ENCODE measurements at places on chromosomes 4 and X. TPM values are rescaled to one million over a fixed set of nuclear protein-coding genes. Genes with fewer than 3 reads are reported as not detected.
A peak's percentile ranks its signal among the peaks of the same experiment; 100 is the strongest.

DNA sequence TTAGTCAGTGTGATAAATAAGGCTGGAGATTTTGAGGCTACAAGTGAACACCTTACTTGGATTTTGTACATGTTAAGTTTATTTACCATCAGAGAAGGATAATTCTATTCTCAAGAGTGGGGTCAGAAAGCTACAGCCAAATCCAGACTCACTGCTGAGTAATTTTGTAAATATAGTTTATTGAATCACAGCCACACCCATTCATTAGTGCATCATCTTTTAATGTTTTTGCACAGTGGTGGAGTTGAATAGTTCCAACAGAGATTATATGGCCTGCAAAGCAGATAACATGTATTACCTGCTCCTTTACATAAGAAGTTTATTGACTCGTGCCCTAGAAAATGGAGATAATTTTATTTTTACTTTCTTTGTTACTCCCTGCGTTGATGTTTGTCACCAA is 60.4 kb downstream of the PCDH18 start:
- DNase-seq: no peak

The OGT gene
- 194 TPM for total RNA-seq

DNA sequence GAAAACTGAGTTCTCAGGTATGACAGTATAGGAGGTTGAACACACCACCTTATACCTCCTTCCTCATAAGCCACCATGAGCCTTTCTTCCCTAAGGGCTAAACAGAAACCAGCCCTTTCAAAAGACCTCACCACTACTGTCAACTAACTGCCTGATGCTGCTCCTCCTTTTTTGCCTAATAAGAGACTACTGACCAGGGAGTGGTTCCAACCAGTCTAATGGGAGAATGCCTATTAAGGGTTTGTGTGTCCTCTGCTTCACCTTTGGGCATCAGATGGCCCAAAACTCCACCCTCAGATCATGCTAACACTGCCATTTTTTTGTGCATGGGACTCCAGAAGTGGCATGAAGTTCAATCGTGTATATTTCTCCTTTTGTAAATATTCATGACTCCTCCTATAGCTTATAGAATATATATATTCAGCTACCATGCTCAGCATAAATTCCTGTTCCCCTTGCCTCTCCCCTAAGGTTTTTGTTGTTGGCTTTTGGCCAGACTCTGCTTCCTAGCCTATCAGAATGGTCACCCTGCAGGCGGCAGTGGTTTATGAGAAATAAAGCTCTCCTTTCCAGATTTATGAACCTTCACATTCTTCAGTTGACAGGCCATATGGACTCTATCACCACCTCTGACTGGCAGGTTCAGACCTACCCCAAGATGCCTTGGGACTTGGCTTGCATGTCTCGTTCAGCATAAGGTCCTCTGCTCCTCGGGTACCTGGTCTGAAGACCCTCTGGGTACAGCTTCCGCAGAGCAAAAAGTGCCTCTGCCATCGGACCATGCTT is 28.2 kb downstream of the FGFBP1 start:
- no peak for DNase-seq

DNA sequence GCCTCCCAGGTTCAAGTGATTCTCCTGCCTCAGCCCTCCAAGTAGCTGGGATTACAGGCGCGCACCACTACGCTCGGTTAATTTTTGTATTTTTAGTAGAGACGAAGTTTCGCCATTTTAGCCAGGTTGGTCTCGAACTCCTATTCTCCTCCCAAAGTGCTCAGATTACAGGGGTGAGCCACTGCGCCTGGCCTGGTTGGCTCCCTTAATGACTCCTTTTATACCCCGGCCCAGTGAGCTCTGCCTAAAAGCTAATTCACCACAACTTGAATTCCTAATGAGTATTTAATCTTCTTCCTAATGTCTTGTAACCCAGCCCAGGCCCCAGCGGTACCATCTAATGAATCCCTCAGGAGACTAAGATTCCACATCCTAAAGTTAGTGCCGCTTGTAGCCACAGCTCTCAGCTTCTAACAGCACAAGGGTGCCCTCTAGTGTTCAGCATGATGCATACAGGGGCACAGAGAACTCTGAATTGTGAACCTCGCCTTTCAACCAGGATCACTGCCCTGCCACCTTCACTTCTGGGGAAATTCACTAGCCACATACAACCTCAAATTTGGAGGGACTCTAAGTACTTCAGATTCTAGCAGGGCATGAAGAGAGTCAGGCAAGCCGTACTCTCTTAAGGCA is 89.5 kb downstream of the OR13H1 start:
- peak; percentile 79 for DNase-seq

The ZNF185 gene
- total RNA-seq: 22.6 TPM

The CLTRN gene
- total RNA-seq: 1.0 TPM

DNA sequence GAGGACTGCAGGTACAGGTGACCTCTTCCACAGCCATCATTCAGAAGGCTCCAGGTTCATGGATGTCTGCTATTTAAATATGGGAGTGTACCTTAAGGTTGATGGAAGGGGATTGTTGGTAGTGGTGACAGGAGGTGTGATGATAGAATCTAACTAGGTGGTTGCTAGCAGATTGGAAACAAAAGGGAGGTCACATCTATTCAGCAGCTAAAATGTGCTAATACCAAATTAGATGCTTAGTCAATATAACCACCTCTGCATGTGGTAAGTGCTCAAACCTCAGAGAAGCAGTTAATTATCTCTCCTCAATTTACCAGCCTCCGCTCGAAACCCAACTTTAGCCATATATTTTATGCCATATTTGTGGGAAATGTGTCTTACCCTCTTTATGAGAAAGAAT is 98.7 kb upstream of the CCSER1 start:
- no peak for DNase-seq

The HPGD gene
- total RNA-seq: 16.7 TPM

DNA sequence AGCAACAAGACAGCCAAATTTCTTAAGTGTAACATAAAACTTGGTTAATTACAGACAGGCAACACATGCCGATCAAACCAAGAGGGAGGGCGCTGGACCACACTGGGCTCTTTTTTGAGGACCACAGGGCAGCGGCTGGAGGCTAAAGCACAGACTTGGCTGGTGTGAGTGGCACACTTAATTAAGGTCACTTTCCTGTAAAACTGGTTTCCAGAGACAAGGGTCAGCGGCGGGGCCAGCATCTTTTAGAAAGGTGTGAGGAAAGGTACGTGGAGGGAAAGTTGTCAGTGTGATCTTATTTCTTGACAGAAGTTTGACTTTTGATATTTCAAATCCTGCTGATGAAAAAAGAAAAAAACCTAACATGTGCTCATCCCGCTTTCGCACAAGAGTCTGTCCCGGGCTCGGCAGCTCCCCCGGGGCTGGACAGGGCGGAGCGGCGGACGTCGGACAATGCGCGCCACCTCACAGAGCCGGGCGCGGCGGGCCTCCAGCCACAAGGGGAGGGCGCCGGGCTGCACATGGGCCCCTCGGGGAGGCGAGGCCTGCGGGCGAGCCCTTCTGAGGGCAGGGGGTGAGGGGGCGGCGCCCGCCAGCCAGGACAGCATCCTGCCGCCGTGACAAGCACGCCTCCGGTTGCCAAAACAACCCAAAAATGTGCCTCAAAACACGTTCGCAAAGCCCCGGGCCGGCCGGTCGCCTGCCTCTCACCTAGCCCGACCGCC is 660 bp upstream of the HSPA4L start:
- peak; percentile 71 for DNase-seq

The F8A1 gene
- 2.6 TPM for total RNA-seq

GRCh38 chr4:11416071-11416766 is 12.5 kb downstream of the HS3ST1 start:
- no peak for DNase-seq

DNA sequence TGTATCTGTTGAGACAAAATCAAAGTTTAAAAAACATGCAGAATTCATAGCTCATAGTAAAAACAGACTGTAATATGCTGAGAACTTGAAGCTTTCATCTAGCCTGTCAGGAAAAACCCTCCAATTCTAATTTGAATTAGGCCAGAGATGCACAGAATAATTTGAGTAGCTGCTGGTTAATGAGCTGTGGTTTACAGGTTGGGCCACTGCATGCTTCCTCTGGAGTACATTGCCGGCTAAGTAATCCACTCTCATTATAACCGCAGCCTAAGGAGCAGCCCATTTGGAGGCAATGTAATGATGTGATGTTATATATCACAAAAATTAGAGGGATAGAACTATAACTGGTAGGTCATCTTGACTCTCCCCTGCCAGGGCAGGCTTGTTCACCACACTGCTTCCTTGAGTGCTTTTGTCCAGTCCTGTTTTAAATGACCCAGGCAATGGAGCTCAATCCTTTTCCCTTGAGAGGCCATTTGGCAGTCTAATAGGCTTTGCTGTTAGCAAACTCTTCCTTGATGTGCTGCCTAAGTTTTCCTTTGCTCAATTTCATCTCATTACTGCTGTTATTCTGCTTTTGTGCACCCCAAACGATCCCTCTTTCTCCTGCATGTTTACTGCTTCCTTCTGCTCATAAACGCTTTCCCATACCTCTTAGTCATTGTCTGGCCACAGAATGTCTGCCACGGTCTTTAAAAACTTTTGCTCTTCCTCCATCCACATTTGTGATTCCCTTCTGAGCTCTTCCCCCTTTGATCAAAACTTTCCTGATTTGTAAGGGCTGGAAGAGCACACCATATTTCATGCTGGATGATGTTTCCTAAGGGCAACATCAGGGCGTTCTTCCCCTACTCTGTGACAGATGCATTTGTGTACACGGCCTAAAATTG is 230.9 kb downstream of the C4orf33 start:
- DNase-seq: peak; percentile 77

- DNase-seq: no peak
Observed at GRCh38 chrX:6071731-6072130, 156.9 kb downstream of the NLGN4X start.

GRCh38 chr4:126046081-126046614 is 731.4 kb downstream of the FAT4 start:
- no peak for DNase-seq

DNA sequence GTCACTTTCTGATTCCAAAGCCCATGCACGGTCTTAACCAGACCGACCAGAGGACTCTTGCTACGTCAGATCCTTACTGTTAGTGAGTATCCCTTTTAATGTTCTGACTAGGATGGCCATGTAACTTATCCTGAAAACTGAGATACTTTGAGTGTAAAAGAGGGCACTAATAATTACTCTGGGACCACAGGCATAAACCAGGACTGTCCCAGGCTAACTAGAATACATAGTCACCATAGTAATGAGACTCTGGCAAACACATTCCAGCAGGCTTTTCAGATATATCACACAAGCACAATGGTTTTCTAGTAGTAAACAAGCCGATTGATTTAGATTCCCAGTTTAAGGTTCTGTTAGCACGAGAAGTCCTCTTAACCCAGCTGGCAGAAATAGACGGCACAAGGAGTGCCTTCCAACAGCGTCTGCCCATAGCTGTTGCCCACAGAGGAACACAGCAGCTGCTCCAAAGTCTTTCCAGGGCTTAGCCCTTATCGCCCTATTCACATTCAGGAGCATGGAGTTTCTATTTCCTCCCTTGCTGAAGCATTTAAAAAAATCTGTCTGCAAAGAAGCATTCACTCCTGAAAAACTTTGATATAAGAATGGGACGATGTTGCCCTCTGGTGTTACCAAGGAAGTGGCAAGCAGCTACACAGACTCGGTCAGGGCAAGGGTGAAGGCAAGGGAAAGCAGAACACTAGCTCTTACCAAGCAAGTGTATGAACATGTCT is 92.4 kb downstream of the CXCL13 start:
- peak; percentile 88 for DNase-seq

DNA sequence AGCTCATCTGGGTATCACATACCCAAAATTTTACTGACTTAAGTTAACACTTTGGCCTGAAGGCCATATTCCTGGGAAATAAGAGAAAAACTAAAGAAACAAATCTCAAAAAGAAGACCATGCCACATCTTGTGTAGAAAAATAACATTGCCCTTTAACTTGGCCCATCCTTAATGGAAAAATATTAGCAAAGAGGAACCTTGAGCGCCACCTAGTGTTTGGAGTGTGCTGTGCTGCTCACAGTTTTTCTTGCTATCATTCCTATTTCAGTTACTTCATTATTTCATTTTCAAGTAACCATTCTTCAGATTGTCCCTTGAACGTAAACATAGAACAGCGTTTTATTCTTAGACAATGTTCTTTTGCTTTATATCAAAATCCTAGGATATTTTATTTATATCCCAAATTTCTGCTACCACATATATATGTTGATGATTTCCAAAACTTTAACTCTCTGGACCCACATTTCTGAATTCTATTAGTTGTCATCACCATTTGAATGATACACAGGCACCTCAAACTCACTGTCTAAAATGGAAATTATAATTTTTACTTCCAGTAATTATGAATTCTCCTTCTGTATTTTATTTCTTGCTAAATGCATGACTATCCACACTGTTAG is 999.0 kb upstream of the ADGRL3 start:
- peak; percentile 81 for DNase-seq

DNA sequence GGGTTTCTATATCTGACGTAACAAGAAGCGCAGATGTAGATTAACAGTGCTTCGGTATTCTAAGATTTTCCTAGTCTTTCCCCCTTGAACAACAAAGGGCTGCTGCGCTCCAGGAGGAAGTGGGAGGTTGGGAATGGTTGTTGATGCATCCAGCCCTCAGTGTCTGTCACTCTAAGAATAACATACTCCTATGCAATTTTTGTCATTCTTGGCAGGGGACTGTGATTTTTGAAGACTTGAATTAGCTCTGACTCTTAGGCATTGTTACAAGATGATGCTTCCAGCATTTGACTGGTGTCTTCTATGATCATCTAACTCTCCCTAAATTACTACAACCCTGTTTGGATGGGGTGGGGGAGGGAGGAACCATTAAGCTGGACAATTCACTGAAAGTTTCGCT is 394.2 kb downstream of the ARHGAP24 start:
- DNase-seq: no peak

- DNase-seq: no peak
Observed at GRCh38 chr4:57249083-57249482, 138.9 kb upstream of the IGFBP7 start.

GRCh38 chr4:112637552-112637866 is 566 bp downstream of the LARP7 start:
- DNase-seq: no peak

DNA sequence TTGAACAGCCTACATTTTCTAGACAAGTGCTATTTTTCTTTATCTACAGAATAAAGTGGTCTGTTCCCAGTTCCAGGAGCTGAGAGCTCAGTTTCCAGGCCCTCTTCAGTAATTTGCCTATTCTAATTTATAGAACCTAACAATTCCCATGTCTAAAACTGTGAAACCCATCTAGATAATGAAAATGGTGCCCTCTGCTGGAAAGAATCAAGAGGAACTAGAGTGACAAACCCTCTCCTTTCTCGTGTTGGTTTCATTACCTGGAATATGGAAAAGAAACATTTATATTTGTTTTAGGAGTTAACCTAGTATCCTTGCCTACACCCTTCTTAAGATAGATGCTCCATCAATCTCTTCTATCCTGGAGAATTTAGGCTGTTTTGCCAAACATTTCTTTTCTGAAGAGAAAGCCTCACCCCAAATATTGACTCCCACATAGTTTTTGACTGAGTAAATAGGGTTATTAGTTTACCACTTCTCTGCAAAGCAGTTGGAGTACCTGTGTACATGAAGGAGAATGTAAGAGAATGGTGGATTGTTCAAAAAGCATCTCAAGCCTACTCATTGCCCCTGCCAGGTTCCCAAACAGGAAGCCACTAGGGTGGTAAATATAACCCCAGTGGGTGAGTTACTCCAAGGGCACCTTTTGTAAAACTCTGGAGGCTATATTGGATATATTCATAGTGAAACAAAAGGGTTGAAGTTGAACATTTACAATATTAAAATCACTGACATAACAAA is 121.6 kb downstream of the RASL11B start:
- DNase-seq: peak; percentile 86

- DNase-seq: no peak
Observed at GRCh38 chr4:86156531-86156930, 203.3 kb downstream of the MAPK10 start.

- no peak for DNase-seq
Observed at GRCh38 chrX:124239911-124240310, 92.5 kb upstream of the TEX13D start.
